NCI-H2107 (cell line): ENCODE measurements at places on chromosomes 4 and X.

GRCh38 chrX:76815754-76816153 is 388.2 kb downstream of the MAGEE1 start:
- no peak for DNase-seq

GRCh38 chr4:41391271-41391670 is 134.5 kb downstream of the UCHL1 start:
- DNase-seq: no peak

- no peak for DNase-seq
These were observed 59.9 kb upstream of the IBSP start for GRCh38 chr4:87739494-87739893.

DNA sequence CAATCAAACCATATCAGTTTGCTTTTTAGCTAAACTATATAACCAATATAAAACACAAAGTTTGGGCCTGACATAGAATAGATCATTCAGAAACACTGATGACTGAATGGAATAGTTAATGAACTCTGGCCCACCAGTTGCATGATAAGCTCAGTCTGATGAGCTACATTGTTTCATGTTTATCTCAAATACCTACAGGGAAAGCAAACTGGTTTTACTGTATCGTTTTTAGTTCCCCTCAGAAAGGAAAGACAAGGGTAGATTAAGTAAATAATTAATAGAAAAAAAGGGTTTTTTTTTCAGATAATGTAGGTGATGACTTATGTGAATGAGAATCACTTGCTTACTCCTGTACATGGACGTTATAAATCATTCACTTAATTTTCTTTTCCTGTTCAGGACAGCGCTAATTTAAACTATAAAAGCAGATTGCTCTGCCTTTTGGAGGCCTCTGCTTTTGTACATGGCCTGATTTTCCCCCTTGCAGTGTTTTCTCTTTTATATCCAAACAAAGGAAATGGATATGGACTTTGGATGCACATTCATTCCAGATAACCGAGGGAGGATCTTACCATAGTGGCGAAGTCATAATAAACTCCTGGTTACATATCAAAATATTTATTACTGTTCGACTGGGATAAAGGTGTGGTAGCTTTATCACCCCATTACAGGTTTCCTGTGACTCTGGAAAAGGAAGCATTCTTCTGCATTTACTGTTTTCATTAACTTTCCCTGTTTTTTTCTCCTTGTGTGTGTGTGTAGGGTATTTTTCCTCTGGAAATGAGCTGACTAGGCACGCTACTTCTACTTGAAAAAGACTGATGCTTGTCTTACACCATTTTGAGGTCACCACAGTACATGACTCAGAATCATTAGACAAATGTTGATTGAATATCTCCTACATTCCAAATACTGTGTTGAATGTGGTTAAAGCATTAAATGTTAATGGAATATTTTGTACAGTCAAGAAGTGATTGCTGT is 373.1 kb upstream of the HS3ST1 start:
- no peak for DNase-seq

DNA sequence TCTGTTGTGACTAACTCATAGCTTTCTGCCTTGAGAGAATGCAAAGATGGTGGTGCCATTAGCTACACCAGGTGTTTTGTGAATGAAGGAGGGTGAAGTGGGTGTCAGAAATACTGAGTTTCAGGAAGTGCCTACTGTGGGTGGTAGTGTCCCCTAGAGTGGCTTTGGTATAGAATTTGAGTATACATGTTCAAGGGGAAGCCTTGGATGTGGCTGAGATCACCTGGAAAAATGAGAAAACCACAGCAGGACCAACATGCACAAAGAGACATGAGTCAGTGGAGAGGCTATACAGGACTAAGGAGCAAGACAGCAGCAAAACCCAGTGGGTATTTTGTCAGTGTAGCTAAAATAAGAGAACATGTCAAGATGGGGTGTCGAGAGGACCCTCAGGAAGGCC is 204.3 kb upstream of the TBL1X start:
- no peak for DNase-seq

GRCh38 chr4:91525621-91526020 is 778.1 kb upstream of the GRID2 start:
- no peak for DNase-seq

GRCh38 chr4:47478804-47479203 is 6.3 kb upstream of the ATP10D start:
- DNase-seq: no peak

DNA sequence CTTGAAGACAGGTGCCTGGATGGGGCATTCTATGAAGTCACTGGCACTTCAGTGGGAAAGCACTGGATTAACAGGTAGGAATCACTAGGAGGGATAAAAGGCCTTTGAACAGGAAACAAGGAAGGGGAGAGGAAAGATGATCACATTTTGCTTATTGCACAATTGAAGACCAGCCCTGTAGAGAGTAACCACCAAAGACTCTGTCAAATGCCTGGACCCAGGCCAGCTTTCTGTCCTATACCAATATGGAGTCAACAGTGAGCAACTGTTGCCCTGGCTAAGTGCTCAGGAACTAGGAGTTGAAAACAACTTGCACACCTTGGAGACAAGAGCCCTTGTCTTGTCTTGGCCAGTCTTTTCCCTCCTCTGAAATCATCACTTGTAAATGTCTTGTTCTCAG is 14.1 kb upstream of the RTL3 start:
- DNase-seq: no peak

- DNase-seq: peak; percentile 5
These were observed 208.7 kb downstream of the SOWAHB start for GRCh38 chr4:76689145-76689817.

DNA sequence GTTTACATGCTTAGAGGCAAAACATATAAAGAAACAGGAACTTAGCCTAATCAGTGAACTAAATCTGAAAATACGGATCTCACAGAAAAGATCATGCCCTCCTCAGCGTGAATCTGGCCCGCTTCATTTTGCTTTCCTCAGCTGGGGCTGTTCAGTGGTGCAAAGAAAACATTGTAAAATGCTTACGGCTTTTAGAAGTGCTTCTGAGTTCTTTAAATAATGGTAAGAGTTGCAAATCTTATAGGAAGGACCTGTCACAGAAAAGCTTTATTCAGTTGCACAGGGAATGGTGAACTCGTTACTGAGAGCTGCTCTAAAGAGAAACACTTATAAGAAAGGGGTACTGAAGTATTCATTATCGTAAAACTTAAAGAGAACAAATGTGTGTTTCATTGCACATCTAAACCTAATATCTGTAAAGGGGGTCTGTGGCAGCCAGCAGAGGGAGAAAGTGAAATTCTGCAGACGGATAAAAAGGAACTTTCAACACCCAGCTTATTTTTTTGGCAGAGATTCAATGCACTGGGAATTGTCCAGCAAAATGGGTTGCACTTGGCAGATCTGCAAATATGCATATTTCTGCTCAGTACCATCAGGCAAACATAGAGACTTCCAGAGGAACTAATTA is 139.2 kb upstream of the ANK2 start:
- DNase-seq: no peak

DNA sequence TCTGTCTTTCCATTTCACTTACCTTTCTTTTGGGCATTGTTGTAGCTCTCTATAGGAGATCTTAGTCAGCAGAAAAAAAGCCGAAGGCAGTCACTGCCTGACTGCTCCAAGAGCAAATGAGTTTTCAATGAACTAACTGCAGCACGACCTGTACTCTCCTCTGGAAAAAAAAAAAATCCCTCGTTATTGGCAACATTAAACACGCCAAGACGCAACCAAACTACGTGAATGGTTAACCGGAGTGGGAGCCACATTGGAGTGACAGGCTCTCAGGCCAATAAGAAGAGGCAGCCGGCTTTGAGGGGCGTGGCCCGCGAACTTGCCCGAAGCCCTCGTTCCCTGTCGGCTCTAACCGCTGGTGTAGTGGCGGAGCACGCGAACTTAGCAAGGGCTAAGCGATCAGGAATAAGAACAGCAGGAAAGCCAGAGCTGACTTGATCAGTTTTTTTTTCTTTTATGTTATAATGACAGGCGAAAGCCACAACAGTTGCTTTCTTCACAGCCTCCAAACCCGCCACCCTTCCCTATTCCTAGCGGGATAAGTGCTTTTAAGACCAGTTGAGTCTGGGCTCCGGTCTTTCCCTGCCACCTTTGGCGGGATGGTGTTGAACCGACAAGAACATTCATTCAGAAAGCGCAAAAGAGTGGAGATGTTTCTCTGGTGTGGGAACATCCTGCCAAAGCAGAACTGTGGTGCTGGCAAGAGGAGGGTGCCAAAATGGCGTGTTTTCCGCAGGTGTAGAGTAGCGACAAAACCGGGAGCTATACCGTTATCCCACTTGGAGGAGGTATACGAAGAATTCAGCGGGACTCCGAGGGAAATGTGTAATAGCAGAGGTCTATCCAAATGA is 80.0 kb downstream of the HMGN5 start:
- no peak for DNase-seq

GRCh38 chr4:87840149-87840548 is 7.4 kb downstream of the MEPE start:
- DNase-seq: no peak

DNA sequence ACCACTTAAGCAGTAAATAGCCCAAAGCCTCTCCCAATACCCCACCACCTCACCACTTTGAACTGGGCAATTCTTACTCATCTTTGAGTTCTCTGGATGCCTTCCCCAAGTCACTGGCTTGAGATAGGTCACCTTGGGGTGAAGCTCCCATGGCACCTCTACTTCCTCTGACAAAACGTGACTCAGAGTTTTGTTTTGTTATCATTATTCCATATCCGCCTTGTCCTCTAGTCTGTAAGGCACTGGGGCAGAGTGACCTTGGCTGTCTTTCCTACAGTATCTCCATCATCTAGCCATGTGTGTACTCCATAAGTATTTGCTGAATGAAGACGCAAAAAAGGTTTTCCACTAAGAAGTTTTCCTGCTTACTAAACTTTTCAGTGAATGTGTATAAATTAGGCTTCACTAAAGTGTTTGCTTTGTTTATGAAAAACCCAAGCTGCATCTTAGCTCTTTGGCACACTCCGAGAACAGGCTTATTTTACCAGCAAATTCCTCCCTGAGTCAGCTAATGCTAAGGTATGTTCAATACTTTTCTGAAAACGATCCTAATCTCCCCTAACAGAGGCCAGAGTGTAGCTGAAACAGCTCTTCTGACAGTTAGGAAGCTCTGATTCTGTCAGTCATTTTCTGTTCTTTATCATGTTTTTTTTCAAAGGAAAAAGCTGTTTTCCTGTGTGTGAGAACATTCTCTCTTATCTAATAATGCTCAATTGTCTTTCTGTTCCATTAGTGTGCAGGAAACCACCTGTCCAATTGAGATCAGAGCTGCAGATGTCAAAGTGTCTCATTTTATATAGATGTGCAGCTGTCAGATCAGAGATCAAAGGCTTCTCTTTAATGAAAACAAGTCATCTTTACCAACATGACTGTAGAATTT is 30.2 kb upstream of the TSPAN5 start:
- DNase-seq: no peak

DNA sequence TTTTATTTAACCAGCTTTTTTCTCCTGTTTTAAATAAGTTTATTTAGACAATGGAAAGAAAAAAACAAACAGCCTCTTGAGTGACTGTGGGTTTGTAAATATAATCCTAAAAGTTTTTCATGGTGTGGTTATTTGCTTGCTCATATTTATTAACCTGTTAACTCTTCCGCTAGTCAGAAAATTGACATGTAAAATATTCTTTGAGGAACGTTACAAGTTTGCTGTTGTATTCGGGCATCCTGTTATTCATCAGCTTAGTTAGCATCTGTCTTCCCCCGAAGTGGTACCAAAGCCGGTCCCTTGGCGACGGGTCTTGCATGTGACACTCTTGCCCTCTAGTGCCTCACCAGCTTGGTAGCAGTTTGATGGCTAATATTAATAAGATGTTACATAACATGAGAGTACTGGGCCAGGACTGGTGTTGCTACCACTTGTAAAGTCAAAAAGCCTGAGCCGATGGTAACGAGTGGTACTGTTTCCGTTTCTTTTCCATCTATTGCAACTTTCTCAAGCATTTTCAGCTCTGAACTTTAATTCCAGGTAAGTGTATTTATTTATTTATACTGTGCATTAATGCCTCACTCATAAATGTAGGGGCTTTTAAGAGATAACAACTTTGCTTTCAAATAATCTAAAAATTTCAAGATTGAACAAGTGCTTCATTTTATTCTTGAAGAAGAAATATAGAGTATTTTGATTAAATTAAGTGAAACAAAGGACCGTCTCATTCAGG is at the start of gene NDST3:
TSS of gene NDST3 (plus strand) at position 434 of the 733 bp plus-strand sequence. CDS start 19,425 bp downstream, outside the sequence.
- no peak for DNase-seq

DNA sequence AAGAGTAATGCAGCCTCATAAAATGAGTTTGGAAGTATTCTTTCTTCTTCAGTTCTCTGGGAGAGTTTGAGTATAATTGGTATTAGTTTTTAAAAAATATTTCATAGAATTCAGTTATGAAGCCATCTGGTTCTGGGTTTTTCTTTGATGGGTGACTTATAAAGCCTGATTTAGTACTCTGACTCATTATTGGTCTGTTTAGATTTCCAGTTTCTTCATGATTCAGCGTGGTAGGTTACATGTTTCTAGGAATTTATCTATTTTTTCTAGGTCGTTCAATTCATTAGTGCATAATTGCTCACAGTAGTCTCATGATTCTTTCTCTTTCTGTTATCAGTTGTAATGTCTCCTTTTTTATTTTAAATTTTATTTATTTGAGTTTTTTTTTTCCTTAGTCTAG is 111.2 kb downstream of the CEP44 start:
- no peak for DNase-seq

GRCh38 chr4:158496030-158496741 is 25.5 kb upstream of the RXFP1 start:
- no peak for DNase-seq

DNA sequence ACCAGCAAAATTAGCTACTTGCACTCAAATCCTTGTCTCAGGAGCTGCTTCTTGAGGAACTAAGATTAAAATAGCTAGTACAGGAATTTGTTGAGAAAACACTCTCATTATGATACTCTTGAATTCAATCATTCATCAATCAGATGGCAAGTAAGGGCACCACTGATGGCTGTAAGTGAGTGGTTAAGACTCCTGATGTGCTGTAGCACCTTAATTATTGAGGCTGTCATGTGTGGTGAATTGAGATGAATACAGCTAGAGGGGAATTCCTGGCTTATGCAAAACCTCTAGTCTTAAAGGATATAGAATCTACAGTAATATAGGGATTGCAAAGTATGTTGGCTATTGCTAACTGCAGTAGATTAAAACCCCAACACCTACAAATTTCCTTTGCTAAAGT is 509.1 kb downstream of the IQCM start:
- DNase-seq: no peak

- DNase-seq: no peak
These were observed 3.3 kb downstream of the CPEB2 start for GRCh38 chr4:15005474-15006115.

DNA sequence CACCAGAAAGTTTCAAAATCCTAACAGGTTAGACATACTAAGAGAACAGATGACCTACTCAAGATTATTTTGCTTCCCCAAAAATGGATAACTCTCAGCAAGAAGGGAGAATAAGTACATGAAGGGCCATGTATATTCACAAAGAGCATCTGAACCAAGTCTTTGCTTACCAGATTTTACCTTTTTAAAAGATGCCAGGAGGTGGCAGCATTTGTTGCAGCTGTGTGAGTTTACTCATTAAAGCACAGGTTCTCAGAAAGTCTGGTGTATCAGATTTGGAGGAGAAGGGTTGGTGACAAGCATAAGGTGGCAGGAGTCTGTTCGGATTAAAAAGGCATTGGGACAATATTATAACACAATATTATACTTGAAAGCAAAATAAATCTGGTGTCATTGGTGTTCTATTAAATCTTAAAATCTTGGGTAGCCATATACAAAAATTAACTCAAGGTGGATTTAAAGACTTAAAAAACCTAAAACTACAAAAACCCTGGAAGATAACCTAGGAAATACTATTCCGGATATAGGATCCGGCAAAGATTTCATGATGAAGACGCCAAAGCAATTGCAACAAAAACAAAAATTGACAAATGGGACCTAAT is 51.3 kb upstream of the NFKB1 start:
- peak; percentile 38 for DNase-seq
